ENCODE measurements at places on chromosomes 13 and 19.

- no peak for DNase-seq
Observed at GRCh38 chr13:112105892-112106291, 38.9 kb downstream of the SOX1 start.

GRCh38 chr13:83327091-83327490, 555.2 kb downstream of the SLITRK1 start:
- no peak for DNase-seq

GRCh38 chr13:114059946-114060860, 72.2 kb downstream of the RASA3 start:
- DNase-seq, result no peak

- DNase-seq, result no peak
Observed at GRCh38 chr19:50654882-50655281, 5.6 kb downstream of the C19orf81 start.

GRCh38 chr13:66503890-66504289, 726.2 kb downstream of the PCDH9 start:
- DNase-seq, result no peak

- DNase-seq, result no peak
Observed at GRCh38 chr13:44758630-44759383, 182.7 kb upstream of the TSC22D1 start.
